HAP-1 (cell line): ENCODE measurements at places on chromosomes 3 and 15.
A peak's percentile ranks its signal among the peaks of the same experiment; 100 is the strongest.

DNA sequence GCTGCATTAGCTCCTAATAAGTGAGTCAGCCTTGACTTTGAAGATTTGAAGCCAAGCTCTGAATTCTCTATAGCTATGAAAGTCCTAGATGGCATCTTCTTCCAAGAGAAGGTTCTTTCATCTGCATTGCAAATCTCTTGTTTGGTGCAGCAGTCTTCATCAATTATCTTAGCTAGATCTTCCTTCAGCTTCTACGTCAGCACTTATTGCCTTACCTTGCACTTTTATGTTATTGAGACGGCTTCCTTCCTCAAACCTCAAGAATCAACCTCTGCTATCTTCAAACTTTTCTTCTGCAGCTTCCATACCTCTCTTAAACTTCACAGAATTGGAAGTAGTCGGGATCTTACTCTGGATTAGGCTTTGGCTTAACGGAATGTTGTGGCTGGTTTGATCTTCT lies 167.6 kb downstream of the SCAPER start:
- DNase-seq: no peak

DNA sequence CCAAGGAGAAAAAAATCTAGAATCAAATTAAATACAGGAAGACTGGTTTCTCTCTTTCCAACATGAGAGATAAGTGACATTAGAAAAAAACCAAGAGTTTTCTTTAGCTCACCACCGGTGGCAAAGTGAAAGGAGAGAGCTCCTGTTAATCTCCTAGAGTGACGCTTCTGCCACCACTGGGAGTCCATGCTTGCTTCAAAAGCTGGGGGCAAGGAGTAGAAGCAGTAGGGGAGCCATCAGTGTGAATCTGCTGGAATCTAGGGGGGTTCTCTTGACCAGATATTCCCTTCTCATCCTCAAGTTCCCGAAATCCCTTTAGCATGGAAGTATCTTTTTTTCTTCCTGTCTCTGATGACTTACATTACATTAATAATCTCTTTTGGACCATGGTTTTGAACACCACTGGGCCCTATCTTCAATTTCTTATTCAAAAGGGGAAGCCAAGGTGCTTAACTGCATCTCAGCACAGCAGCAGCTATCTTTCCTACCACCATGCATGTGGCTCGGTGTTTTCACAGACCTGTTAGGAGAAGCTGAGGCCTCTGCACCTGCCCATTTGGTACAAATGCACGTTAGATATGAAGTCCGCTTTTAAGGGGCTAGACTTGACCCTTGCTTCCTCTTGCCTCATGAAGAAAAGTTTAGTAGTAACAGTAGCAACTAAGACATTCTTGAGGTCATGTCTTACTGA lies 6.6 kb upstream of the ICE2 start:
- no peak for DNase-seq

GRCh38 chr3:98759629-98760028 lies 3.5 kb upstream of the ST3GAL6 start:
- no peak for DNase-seq

- no peak for DNase-seq
These were observed 18.2 kb upstream of the PLCL2 start for GRCh38 chr3:16866571-16866970.

- peak; percentile 20 for DNase-seq
These were observed 37.8 kb downstream of the SLC24A1 start for GRCh38 chr15:65659502-65660052.

DNA sequence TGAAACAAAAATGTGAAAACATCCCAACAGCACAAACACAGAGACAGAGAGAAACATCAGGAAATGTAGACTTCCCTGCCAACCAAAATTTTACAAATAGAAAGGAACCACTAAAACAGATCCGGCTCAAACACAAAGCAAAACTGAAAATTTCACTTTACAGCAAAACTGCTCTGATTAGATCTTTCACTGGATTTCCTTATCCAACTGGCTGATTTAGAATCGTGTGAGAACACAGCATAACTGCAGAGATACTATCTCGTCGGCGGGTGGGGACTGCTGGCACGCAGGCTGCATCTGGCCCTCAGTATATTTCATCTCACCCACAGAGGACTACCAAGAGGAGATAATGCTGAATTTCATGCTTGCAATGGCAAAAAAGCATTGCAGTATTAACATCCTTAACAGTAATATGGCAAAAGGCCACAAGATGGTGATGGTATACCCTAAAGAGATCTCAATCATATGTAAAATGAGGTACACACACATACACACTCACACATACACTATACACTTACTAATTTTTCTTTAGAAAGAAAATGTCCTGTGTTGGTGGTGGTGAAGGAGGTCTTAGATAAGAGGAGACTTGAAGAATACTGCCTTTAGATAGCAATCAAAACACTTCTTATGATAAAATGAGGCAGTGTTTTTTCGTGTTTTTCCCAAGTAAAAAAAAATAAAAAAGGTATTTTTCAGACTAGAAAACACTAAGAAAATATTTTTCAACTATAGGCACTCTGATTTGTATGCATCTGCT lies 10.6 kb upstream of the LEO1 start:
- DNase-seq: peak; percentile 24

DNA sequence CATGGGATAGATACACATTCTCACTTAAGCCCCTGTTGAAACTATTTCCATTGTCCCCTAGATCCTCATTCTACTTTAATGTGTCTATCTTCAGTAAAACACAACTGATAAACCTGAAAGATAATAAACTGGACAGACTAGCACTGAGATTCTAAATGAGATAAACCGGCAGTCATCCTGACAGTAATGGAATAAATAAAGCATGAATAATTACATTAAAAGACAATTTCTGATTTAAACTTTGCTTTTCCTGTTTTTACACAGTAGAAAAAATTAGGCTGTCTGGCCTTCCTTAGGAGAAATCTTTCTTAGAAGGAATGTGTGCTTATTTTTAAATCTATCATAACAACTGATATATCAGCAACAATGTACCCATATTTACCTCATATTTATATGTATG lies 232.4 kb downstream of the FHIT start:
- DNase-seq: no peak

DNA sequence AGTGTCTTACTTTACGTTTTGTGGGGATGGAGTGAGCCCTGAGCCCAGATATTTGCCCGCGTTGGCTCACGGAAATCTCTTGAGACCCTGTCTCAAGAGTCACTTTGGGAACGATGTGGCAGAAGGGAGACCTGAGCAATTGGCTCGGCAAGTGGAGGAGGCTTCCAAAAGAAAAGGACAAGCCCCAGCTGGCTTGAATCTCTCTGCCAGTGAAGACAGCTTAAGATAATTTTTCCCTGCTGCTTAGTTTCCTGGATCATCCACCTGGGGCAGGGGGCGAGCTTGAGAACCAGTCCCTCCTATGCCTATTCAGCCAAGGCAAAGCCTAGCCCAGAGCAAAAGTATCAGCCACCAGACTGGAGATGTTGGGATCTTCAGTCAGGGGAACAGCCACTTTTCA lies 708 bp downstream of the SEC22A start:
- DNase-seq: no peak

- peak; percentile 22 for DNase-seq
These were observed 14.8 kb downstream of the GPR87 start for GRCh38 chr3:151301787-151302186.

DNA sequence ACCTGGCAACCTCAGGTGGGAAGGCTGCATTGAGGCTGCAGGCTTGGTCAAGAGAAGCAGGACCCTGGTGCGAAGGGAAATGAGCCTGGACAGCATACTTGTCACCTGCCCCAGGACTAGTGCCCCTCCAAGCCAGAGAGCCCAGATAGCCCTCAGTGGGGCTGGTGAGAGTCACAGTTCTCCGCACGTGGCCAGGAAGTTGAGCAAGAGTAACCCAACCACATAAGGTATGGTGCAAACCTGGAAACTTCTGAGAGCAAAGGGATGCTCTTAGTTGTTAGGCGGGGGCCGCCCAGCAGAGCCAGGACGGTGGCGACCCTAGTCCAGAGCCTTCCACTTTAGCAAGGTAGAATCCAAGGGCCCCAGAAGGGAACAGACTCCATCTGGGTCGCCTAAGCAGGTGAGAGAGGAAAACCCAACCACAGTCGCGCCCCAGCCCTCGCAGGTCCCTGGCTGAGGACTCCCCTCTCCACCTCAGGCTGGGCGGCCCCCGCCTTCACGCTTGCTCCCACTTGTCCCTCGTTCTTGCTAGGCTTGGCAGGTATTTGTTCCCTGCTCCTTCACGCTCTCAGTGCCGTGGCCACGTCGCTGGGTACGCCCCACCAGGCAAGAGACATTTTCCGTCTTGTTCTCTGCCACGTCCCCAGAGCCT lies 1.1 kb upstream of the VPS18 start:
- DNase-seq: no peak

GRCh38 chr3:168417016-168417415 lies 321.3 kb upstream of the GOLIM4 start:
- DNase-seq: no peak

DNA sequence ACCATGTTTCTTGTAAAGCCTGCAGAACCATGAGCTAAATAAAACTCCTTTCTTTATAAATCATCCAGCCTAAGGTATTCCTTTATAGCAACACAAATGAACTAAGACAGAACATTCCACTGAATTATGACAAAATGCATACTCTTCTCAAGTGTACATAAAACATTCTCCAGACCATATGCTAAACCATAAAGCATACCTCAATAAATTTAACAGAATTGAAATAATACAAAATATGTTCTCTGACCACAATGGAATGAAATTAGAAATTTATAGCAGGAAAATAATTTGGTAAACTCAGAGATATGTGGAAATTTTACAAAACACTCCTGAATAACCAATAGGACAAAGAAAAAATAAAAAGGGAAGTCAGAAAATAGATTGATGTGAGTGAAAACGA lies 88.6 kb downstream of the KLF13 start:
- DNase-seq: no peak

DNA sequence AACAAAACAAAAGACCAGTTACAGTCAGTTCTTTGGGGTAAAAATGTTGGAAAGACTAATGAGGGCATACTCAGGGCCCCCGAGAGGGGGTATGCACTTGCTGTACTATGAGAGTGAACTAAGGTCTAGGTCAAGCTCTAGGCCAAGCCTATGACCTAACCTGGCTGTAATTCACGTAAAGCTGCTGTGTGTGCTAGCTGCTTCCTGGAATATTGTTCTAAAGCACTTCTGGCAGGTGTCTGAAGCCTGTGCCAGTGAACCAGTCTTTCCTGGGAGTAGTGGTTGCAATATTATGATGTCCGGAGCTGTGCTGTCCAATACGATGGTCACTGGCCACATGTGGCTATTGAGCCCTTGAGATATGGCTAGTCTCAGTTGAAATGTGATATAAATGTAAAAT lies 13.1 kb upstream of the CX3CR1 start:
- DNase-seq: no peak

DNA sequence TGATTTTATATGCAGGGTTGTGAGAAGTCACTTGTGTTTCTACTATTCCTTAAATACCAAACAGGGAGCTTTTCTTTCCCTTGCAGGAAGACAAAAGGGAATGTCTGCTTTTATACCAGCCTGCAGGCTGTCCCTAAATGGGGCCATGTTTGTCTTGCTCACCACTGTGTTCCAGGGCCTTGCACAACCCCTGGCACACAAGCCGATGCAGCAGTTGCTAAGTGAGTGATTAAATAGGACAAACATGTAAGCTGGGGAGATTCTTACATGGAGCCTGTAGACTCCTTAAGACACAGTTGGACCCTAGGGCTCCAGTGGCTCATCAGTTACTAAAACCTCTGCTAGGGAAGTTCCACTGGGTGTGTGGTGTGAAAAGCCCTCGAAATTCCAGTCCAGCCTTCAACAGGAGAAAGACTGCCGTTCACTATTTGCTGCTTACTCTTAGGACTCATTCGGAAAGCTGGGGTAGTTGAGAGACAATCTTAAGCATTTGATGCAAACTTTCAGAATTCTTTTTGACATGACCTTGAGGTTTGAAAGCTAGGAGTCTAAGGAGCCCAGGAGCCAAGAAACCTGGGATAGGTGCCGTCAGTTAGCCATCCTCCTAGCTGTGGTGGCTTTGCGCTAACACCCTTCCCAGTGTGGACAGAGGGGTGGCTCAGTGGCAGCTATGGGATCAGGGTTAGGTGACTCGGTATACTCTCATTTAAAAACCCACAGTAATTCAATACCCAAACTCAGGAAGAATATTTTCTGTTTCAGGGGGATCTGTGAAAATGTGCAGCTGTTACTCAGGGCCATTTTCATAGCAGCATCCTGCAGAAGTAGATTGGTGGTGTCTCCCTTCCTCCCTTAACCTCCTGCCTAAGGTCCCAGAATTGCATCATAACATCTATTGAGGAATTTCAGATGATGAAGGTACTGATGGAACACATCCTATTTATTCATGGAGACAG lies 39.1 kb downstream of the SYNM start:
- DNase-seq: no peak

- DNase-seq: no peak
These were observed 209.0 kb downstream of the DOCK3 start for GRCh38 chr3:50883755-50884154.

DNA sequence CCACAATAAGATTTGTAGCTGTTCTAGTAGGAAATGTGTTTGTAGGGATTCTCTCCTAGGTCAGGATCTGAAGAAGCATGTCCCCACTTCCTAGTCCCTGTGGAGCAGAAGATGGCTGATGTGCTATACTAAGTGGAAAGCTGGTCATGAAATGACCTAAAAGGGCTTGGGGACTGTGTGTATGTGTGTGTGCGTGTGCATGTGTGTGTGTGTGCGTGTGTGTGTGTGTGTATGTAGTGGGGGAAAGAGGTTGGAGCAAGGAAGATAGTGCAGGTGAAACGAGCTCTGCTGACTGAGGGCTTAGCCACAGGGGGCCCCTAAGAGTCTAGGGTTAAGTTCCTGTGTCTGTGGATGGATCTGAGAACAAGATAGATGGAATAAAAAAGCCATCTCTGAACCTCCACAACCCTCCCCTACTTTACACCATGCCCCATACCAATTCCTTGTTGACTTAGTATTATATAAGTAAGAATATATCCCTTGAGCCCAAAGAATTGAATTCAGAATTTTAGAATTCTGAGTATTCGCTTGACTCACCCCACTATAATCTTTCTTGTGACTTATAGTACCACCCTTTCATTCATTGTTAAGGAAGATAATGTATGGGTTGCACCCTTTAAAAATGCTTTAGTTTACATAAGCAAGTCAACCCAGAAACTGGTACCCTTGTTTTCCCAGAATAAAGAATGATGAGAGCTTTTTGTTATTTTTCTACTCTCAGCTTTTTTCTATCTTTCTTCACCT lies 96.1 kb downstream of the RPL22L1 start:
- no peak for DNase-seq

GRCh38 chr15:82181371-82181770 lies 81.2 kb downstream of the EFL1 start:
- no peak for DNase-seq

DNA sequence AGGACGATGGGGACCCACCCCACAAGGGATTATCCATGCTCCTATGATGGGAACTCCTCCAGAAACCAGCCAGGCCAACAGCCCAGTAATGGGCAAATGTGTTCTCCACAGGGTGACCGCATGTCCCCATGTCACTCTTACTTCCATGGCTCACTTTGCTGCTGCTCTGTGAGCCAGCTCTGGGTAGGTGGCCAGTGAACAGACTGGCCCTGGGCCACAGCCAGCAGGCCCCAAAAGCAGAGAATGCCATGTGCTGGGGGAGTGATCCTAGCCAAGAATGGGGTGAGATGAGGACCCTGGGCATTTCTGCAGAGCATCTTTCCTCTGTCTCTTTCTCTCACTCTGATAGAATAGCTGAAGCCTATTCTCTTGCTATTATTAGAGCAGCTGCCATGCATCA lies 391.4 kb downstream of the LRTM1 start:
- no peak for DNase-seq
